Osteocyte (in vitro differentiated cells): ENCODE measurements at places on chromosomes 7 and 10. TPM values are rescaled to one million over a fixed set of nuclear protein-coding genes. Genes with fewer than 3 reads are reported as not detected.
A peak's percentile ranks its signal among the peaks of the same experiment; 100 is the strongest.

The CYP3A7 gene
- total RNA-seq: not detected in 2 replicates

GRCh38 chr10:70481831-70482530, 3.4 kb downstream of the PALD1 start:
- peaks cover 31% of the 10 kb centered on the region for H3K4me1 ChIP-seq
- H3K4me3 ChIP-seq: no peak overlapping the region
- no peak for DNase-seq
- no peak overlapping the region for H3K27ac ChIP-seq

GRCh38 chr10:3761021-3761686, 23.9 kb downstream of the KLF6 start:
- H3K4me1 ChIP-seq: peaks cover 11% of the 10 kb centered on the region
- peaks cover 3% of the 10 kb centered on the region for H3K27me3 ChIP-seq
- no peak overlapping the region for H3K27ac ChIP-seq

DNA sequence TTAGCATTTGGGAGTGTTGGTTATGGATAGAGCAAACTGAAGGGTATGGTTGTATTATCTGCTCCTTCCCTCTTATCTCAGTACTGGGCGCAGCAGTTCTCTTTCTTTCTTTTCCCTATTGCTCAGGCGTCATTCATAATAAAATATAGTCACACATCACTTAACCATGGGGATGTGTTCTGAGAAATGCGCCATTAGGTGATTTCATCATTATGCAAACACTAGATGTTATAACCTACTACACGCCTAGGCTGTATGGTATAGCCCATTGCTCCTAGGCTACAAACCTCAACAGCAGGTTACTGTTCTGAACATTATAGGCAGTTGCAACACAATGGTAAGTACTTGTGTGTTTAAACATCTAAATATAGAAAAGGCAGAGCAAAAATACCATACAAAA, 401.7 kb downstream of the EXOC4 start:
- no peak for DNase-seq
- H3K4me1 ChIP-seq: peaks cover 35% of the 10 kb centered on the region
- no peaks in the 10 kb centered on the region for H3K27me3 ChIP-seq
- no peaks in the 10 kb centered on the region for H3K36me3 ChIP-seq

DNA sequence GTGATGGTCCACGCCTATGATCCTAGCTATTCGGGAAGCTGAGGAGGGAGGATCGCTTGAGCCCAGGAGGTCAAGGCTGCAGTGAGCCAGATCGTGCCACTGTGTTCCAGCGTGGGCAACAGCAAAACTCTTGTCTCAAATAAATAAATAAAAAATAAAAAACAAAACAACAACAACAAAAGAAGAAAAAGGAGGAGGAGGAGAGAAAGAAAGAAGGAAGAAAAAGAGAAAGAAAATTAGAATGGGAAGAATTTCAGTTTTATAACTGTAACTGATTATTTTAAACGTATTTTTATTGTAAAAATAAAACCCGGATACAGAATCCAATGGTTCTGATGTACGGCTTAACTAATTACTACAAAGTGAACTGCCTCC, 37.2 kb upstream of the PSAP start:
- no peaks in the 10 kb centered on the region for H3K36me3 ChIP-seq
- H3K27ac ChIP-seq: peak overlapping the region; percentile 94
- H3K27me3 ChIP-seq: no peaks in the 10 kb centered on the region
- H3K4me3 ChIP-seq: peak overlapping the region; percentile 83

- no peaks in the 10 kb centered on the region for H3K36me3 ChIP-seq
- H3K27ac ChIP-seq: peak overlapping the region; percentile 62
- peaks cover 6% of the 10 kb centered on the region for H3K27me3 ChIP-seq
Observed at GRCh38 chr10:6953271-6953801, 373.3 kb upstream of the PRKCQ start.

The SPAM1 gene
- not detected in 2 replicates for total RNA-seq

DNA sequence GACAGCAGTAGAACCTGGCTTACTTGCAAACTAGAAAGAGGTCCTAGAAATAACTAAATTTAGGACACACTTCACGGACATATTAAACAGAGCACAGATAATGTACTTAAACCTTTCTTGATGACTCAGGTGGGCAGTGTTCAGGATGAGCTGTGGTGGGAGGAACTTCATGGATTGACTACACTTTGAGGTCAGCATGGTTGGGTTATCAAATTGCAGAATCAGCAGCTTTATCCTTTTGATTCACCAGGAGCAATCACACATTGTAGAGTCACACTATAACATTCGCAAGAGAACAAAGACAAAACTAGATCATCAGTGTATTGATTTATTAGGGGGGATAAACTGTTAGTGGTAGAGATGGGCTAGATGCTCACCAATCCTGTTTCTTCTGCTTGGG, 38.6 kb upstream of the AGK start:
- H3K27ac ChIP-seq: no peak overlapping the region
- no peak for DNase-seq
- H3K4me3 ChIP-seq: no peak overlapping the region

The CYP2C9 gene
- not detected in 2 replicates for total RNA-seq

- H3K36me3 ChIP-seq: peaks cover 17% of the 10 kb centered on the region
- no peak overlapping the region for H3K27ac ChIP-seq
- DNase-seq: no peak
- H3K4me1 ChIP-seq: no peaks in the 10 kb centered on the region
- H3K27me3 ChIP-seq: no peaks in the 10 kb centered on the region
Observed at GRCh38 chr10:116899626-116900025, 50.3 kb downstream of the ENO4 start.

- no peak overlapping the region for H3K27ac ChIP-seq
- no peak for DNase-seq
- H3K27me3 ChIP-seq: no peaks in the 10 kb centered on the region
- H3K4me1 ChIP-seq: peaks cover 23% of the 10 kb centered on the region
Observed at GRCh38 chr7:121202834-121203233, 126.0 kb upstream of the WNT16 start.

The ATRNL1 gene
- total RNA-seq: 20.2 and 23.6 TPM in 2 replicates

The ELN gene
- 13.3 and 13.5 TPM in 2 replicates for total RNA-seq

- H3K4me1 ChIP-seq: peaks cover 3% of the 10 kb centered on the region
- no peak overlapping the region for H3K27ac ChIP-seq
- peaks cover 28% of the 10 kb centered on the region for H3K27me3 ChIP-seq
- DNase-seq: no peak
Observed at GRCh38 chr7:157675427-157675927, 338.7 kb downstream of the DNAJB6 start.

The FOXI2 gene
- not detected in 2 replicates for total RNA-seq

The LAMB1 gene
- 952 and 1,014 TPM in 2 replicates for total RNA-seq

- H3K36me3 ChIP-seq: no peaks in the 10 kb centered on the region
- no peak for DNase-seq
- no peak overlapping the region for H3K4me3 ChIP-seq
- peaks cover 3% of the 10 kb centered on the region for H3K4me1 ChIP-seq
- H3K27ac ChIP-seq: no peak overlapping the region
Observed at GRCh38 chr7:40965774-40966173, 737.1 kb downstream of the INHBA start.

DNA sequence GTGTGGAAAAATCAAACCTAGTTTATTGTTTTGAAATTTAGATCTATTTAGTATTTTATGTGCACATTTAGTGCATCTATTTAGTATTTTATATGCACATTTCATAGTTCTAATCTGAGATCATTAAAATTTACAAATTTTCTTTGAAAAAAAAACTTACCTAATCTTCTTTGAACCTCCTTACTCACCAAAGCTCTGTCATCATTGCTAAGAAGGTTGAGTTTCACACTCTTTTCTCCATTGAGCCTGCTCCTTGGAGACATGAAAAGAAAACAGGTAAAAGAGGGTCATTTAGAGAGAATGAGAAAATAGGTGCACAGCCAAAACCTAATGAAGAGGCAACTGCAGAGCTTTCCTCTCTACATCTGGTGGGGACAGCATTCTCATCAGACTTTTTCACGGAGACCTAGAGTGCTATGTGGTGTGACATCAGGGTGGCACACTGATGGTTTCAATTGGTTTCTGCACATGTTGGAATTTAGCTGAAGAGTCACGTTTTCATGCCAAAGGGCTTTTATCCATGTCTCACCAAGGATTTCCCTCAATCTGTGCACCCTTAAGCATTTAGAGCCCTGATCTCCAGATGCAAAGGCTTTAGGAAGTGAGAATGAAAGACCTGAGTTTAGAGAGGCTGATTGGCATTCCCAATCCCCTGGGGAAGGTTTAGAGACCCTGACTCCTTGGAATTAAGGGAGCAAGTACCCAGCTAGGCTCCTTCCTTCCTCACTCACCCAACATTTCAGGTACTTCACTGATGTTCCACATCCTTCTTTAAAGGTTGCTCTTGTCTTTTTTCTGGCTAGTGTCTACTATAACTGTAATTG, 89.2 kb upstream of the CAPZA2 start:
- peaks cover 32% of the 10 kb centered on the region for H3K36me3 ChIP-seq
- no peak overlapping the region for H3K4me3 ChIP-seq
- peaks cover 51% of the 10 kb centered on the region for H3K4me1 ChIP-seq

- H3K4me3 ChIP-seq: no peak overlapping the region
- no peak for DNase-seq
- peaks cover 4% of the 10 kb centered on the region for H3K27me3 ChIP-seq
- H3K36me3 ChIP-seq: no peaks in the 10 kb centered on the region
- no peak overlapping the region for H3K27ac ChIP-seq
Observed at GRCh38 chr7:136198168-136198567, 221.0 kb upstream of the MTPN start.
